Activated CD8-positive, alpha-beta T cell treated with anti-CD3 and anti-CD28 coated beads, Interleukin-2, amount 10 ng/mL, durations not matched to agents 7 days and 5 days (primary cell): ENCODE measurements at places on chromosomes 5 and 9. TPM values are rescaled to one million over a fixed set of nuclear protein-coding genes. Genes with fewer than 3 reads are reported as not detected.

DNA sequence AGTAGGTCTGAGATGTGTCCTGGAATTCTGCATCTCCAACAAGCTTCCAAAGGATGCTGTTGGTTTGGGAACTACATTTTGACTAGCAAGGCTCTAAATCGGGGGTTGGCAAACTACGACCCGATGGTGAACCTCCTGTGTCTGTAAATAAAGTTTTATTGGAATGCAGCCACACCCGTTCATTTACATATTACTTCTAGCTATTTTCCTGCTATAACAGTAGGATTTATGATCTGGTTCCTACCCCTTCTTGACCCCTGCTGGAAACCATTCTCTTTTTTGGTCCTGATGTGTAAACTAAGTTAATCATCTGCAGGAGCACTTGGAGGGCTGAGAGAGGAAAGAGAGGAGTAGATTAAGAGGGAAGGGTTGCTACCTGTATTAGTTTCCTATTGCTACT, 454.5 kb downstream of the RASEF start:
- no peaks in the 10 kb centered on the region for H3K36me3 ChIP-seq
- H3K4me3 ChIP-seq, result no peak overlapping the region
- no peak for DNase-seq
- H3K27ac ChIP-seq, result no peak overlapping the region
- H3K27me3 ChIP-seq, result no peaks in the 10 kb centered on the region

GRCh38 chr5:36177154-36177553, 25.2 kb downstream of the SKP2 start:
- no peaks in the 10 kb centered on the region for H3K27me3 ChIP-seq
- DNase-seq, result no peak
- H3K4me3 ChIP-seq, result no peak overlapping the region
- H3K36me3 ChIP-seq, result peaks cover 64% of the 10 kb centered on the region

ZDHHC11 gene
- total RNA-seq, result 11.9 TPM

- no peak overlapping the region for H3K4me3 ChIP-seq
- no peak for DNase-seq
- no peaks in the 10 kb centered on the region for H3K4me1 ChIP-seq
- no peak overlapping the region for H3K27ac ChIP-seq
- H3K27me3 ChIP-seq, result no peaks in the 10 kb centered on the region
Observed at GRCh38 chr9:127595611-127596010, 16.5 kb upstream of the STXBP1 start.

DNA sequence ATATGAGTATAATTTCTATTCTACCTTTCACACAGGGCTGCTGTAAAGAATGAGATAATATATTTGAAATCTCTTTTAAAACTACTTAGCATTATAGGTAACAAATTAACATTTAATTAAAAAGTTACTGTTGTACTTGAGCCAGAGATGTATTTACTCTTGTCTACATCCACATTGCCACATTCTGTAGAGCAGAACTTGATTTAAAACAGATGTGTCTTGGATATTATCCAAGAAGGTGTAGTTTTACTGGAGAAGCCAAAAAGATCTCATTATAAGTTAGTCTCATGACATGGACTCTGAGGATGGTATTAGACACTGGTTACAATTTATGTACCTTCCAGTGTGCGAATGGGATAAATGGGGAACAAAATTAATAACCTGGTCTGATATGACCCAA, 293.1 kb upstream of the CCNH start:
- no peaks in the 10 kb centered on the region for H3K4me1 ChIP-seq
- H3K4me3 ChIP-seq, result no peak overlapping the region
- H3K27me3 ChIP-seq, result no peaks in the 10 kb centered on the region
- H3K27ac ChIP-seq, result no peak overlapping the region
- H3K36me3 ChIP-seq, result no peaks in the 10 kb centered on the region
- DNase-seq, result no peak

GRCh38 chr9:114107286-114108001, 8.4 kb upstream of the KIF12 start:
- no peak for DNase-seq
- no peak overlapping the region for H3K27ac ChIP-seq
- H3K36me3 ChIP-seq, result no peaks in the 10 kb centered on the region
- no peaks in the 10 kb centered on the region for H3K4me1 ChIP-seq

DNA sequence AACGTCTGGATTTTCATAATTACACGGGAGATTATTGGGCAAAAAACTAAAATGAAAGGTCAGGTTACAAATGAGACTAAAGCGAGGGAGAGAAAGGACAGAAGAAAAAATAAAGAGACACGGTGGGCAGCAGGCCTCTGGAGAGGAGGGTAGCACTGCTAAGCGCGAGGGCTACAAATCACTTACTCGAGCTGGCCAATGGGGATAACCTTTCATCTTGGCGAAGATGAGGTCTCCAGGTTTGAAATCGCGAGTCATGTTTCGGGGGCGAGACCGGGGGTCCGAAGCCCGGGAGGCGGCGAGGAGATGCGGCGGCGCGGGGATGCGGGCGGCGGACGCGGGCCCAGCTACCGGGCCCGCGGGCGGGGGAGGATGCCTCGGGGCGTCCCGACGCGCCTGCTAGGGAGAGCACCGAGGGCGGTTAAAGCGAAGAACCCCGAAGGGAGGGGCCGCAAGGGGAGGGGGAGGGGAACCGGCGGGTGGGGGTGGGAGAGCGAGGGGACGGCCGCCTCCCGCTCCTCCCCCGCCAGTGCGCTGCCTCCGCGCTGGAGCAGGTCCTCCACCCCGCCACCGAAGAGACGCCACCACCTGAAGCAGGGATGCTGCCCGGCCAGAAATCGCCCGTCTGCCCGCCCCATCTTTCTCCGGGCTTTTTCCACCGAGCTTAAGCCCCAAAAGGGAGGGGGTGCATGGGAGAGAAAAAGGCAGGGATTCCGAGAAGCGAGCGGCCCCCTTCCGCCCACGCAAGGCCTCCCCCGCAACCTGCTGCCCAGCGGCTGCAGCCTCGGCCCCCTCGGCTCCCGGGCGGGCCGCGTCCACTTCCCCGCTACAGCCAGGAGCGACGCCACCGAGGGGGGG, 610 bp downstream of the PSIP1 start:
- peaks cover 7% of the 10 kb centered on the region for H3K27me3 ChIP-seq
- peaks cover 53% of the 10 kb centered on the region for H3K4me1 ChIP-seq

CHSY3 gene
- not detected for total RNA-seq

DNA sequence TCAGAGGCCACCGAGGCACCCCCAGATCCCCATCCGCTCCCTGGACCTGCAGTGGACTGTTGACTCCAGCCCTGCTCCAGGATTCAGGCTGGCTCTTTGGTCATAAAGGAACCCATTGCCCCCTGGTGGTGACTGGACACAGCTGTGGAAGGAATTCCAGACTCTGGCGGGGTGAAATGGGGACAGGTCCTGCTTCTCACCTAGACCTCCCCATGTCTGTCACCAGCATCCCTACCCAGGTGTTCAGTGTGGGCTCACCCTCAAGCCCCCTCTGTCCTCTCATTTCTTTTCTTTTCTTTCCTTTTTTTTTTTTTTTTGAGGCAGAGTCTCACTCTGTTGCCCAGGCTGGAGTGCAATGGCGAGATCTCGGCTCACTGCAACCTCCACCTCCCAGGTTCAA, 25.5 kb upstream of the STXBP1 start:
- H3K27ac ChIP-seq, result peak overlapping the region; percentile 39
- H3K4me3 ChIP-seq, result no peak overlapping the region
- peak; percentile 75 for DNase-seq
- peaks cover 27% of the 10 kb centered on the region for H3K4me1 ChIP-seq
- H3K36me3 ChIP-seq, result peaks cover 5% of the 10 kb centered on the region
- peaks cover 12% of the 10 kb centered on the region for H3K27me3 ChIP-seq

DNA sequence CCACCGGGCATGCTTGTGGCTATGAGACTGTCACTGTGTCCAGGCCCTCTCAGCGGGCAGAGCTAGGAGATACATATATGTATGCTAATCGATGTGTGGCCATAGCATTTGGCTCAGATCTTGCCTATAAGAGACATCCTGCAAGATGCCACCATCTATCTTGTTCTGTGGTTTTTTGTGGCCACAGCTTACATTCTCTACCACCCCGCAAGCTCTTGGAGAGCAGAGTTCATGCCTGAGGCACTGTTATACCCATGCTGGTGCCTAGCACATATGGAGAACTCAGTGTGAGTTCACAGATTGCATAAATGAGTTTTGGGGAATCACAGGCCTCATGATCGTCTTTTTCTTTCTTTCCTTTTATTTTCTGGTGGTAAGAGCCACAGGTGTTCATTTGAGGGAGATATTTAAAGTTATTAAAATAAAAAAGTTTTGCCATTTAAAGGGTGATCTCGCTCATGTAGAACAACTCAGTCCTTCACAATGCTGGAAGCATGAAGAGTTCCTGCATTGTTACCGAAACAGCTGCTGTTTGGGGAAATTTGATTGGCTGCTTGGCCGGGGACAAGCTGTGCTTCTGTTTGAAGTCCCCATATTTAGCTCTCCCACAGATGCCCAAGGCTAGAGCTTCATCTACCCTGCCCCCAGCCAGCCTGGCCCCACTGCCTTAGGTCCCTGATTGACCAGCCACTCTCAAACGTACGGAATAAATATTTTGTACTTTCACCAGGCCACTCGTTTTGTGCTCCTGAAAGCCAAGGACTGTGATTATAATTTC, 169.2 kb upstream of the MAP1B start:
- H3K36me3 ChIP-seq, result no peaks in the 10 kb centered on the region
- H3K27me3 ChIP-seq, result no peaks in the 10 kb centered on the region
- no peaks in the 10 kb centered on the region for H3K4me1 ChIP-seq
- H3K27ac ChIP-seq, result no peak overlapping the region

DNA sequence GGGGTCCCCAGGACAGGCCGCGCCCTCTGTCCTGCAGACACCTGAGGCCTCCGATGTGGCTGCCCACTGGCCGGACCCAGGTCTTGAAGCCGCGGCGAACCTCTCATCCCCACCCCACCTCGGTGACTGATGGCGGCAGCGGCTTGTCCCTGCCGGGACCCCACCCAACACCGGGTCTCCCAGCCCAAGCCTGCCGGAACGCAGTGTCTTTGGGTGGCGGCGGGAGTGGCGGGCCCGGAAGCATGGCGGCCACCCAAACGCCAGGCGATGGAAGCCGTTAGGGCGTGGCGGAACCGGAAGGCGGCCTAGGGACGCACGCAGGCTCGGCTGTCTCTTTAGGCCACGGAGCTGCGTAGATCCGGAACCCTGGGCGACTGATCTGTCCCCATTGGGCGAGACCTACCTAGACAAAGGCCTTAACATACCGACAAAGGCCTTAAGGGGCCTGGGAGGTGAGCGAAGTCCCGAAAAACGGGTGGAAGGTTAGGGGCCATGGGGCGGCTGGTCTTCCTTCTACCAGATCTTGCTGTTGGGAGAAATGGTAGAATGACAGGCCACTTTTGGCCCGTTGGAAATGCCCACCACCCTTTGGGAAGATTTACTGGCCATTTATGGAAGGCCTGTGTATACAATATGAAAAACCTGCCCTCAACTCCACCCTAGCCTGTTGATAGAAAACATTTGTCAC, 94.6 kb upstream of the SMC2 start:
- DNase-seq, result no peak
- H3K27ac ChIP-seq, result no peak overlapping the region
- no peaks in the 10 kb centered on the region for H3K27me3 ChIP-seq
- H3K4me1 ChIP-seq, result no peaks in the 10 kb centered on the region
- no peaks in the 10 kb centered on the region for H3K36me3 ChIP-seq

DNA sequence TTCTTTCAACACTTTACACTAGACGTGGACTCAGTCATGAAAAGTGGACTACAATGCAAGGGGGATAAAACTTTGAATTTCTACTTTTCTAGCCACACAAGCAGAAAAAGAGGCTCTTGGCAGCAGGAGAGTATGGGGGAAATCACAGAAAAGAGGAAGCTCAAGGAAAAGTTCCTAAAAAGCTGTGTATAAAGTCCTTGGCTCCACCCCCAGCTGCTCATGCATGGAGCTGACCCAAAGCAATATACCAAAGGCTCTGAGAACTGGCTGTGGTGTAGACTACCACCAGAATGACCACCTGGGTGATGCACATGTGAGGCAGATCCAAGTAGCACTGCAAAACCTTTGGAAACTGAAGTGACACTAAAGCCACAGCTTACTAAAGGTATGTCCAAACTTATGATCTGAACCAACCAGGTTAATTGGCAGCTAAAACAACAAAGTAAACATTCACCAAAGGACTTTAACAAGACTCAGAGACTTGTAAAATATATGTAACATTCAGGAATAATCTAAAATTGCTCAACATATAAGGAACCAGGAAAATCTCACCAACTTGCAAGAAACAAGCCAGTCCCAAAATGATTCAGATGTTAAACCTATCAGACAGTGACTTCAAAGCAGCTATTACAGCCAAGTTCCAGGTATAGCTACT, 55.5 kb upstream of the RASGRF2 start:
- no peaks in the 10 kb centered on the region for H3K4me1 ChIP-seq
- no peaks in the 10 kb centered on the region for H3K27me3 ChIP-seq
- H3K4me3 ChIP-seq, result no peak overlapping the region
- H3K36me3 ChIP-seq, result peaks cover 19% of the 10 kb centered on the region

DNA sequence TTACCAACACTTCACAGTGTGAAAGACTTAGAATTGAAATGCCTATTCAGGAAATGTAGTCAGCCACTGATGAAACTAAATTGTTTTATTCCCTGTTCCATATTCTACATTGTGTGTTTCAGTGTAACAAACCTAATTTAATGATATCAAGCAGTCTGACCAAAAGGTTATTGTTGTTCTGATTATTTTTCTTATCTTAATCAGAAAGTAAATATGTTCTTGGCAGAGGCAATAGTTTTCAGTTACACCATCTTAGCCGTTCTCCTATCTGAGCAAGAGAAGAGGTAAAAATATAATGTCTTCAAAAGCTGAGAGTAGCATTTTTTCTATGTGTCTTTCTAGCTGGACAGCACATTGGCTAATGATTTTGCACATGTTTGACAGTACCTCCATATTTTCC, 17.1 kb downstream of the CDC26 start:
- peaks cover 2% of the 10 kb centered on the region for H3K4me1 ChIP-seq
- DNase-seq, result no peak
- H3K4me3 ChIP-seq, result no peak overlapping the region
- H3K36me3 ChIP-seq, result peaks cover 23% of the 10 kb centered on the region
- no peak overlapping the region for H3K27ac ChIP-seq

DNA sequence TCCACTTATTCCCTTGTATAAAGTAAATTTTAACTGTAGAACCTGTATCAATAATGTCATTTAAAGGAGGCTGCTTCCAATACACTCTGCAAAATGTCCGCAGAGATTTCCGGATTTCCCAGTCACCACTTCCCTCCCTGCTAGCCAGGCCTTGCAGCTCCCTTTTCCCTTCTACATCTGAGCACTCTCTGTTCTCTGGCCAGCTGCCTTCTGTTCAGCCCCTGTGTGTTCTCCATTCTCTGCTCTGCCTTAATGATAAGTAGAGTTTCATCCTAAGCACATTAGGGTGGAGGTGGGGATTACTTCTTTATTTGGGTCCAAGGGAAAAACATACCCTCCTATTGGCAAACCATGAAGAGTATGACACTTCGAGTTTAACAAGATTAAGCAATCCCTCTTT, 719.6 kb upstream of the WWC1 start:
- H3K4me1 ChIP-seq, result no peaks in the 10 kb centered on the region
- no peak overlapping the region for H3K27ac ChIP-seq
- no peak overlapping the region for H3K4me3 ChIP-seq
- DNase-seq, result no peak
- H3K36me3 ChIP-seq, result no peaks in the 10 kb centered on the region

ORM2 gene
- total RNA-seq, result not detected
